ENCODE measurements at places on chromosomes 1 and 21.
A peak's percentile ranks its signal among the peaks of the same experiment; 100 is the strongest.

GRCh38 chr1:211132721-211133392 is 1.1 kb downstream of the KCNH1 start:
- no peak for DNase-seq

DNA sequence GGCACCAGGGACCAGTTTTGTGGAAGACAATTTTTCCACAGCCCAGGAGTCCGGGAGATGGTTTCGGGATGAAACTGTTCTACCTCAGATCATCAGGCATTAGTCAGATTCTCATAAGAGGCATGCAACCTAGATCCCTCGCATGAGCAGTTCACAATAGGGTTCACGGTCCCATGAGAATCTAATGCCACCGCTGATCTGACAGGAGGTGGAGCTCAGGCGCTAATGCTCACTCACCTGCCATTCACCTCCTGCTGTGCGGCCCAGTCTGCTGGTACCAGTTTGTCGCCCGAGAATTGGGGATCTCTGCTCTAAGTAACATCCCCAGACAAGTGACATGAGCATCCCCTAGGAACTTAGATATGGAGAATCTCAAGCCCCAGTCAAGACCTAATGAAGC is 180.7 kb downstream of the COQ8A start:
- no peak for DNase-seq

GRCh38 chr1:166193057-166193698 is 26.4 kb upstream of the FAM78B start:
- DNase-seq = no peak

- no peak for DNase-seq
Observed at GRCh38 chr1:1415751-1416150, 5.3 kb downstream of the ANKRD65 start.

GRCh38 chr1:182395906-182396305 is 4.3 kb upstream of the GLUL start:
- no peak for DNase-seq

- no peak for DNase-seq
Observed at GRCh38 chr1:169468982-169469381, 16.8 kb downstream of the SLC19A2 start.

GRCh38 chr1:75165264-75165663 is 31.1 kb downstream of the LHX8 start:
- DNase-seq = no peak

DNA sequence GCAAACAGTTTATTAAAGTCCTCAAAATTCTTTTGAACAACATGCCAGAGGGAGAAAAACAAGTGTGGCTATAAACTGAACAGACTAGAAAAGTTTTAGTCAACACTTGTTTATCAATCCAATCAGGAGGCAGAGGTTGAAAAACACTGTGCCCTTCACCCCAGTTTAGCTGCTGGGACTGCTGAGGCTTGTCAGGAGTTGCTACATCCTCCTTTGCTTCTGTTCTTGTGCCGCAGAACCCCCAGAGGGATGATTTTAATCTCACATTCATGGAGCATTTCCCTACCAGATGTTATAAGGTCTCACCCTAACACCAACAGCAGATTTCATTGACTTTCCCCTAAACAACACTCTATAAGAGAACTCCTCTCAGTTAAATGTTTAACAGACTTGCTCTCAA is 321.2 kb downstream of the VAV3 start:
- DNase-seq = no peak

DNA sequence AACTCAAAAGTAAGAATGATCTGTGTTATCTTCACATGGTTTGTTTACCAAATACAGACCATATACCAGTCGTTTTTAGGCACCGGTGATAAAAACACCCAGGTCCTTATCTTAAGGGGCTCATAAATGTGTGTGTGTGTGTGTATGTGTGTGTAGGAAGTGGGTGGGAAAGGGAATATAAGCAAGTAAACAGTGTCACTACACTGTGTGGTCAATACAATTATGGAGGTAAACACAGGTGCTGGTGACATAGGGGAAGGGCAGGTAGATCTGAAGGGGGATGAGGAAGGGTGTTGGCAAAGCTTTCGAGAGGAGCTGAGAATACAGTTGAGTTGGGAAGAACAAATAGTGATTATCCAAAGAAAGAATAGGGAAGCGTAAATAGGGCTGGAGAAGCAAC is 19.1 kb upstream of the MRPS6 start:
- DNase-seq = no peak

DNA sequence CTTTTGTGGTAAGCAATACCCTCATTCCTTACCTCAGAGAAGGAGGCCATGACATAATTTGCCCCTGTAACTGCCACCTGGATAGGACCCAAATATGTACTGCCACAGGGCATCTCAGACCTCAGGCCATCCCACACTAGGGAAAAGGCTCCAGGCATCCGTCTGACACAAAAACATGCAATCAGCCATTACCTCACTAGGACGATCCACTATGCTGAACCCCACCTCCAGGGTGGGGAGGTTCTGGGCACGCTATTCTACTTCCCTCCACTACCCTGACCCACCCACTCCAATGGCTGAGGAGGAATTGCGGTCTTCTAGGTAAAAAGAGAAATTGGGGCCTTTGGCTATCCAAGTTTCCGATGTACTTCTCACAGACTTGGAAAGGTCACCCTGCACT is 53.6 kb downstream of the ERI3 start:
- no peak for DNase-seq

GRCh38 chr1:48266576-48266975 is 44.1 kb downstream of the SLC5A9 start:
- DNase-seq = no peak

DNA sequence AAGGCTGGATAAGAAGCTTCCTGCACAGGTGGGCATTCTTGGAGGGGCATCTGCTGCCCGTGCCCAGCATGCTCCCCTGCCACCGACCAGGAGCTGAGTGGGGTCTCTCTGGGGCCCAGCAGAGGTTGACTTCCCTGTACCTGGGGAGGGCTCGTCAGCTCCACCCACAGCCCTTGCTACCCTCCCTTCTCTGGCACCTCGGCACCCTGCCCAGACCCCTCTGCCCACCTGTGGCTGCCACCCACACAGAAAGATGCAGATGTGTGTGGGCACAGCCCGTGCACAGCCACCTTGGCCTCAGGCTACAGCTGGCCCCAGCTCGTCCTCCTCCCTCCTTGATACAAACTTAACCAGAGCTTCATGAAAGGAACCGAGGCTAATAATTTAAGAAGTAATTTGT is 241.2 kb upstream of the VAMP3 start:
- no peak for DNase-seq

DNA sequence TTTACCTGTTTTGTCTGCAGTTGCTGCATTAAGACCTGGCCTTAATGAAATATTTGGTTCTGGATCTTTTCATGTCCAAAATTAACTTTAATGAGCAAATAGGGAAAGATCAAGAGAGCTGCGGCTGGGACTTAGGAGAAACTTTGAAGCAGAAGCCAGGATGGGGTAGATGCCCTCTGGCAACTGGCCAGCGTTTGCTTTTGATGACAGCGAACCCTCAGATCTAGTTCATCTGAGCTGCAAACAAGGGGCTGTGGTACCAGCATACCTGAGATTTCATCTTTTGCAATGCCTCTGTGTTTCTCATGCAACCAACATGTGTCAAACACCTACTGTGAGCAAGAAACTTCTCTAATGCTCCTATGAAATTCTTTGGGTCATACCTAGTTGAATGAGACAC is 13.0 kb upstream of the TEDDM1 start:
- DNase-seq = no peak

DNA sequence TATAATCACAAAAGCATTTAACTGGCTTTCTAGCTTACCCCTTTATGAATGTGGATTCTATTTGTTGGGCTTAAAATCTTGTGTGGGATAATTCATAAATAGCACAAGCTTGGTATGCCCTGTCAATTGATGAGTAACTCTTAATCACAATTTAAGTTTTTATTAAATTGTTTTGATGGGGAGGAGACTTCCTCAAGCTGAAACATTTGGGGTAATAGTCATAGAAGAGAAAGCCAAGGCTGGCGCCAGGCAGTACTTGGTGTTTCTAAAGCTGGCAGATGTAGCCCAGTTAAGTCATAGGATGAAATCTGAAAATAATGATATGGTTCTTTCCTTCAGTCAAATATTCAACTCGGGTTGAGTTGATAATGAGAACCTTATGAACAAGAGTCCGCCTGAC is 167.2 kb downstream of the FMN2 start:
- DNase-seq = no peak

GRCh38 chr1:115829023-115829674 is 11.8 kb downstream of the NHLH2 start:
- no peak for DNase-seq

- no peak for DNase-seq
Observed at GRCh38 chr1:48026701-48027532, 29.7 kb upstream of the TRABD2B start.

DNA sequence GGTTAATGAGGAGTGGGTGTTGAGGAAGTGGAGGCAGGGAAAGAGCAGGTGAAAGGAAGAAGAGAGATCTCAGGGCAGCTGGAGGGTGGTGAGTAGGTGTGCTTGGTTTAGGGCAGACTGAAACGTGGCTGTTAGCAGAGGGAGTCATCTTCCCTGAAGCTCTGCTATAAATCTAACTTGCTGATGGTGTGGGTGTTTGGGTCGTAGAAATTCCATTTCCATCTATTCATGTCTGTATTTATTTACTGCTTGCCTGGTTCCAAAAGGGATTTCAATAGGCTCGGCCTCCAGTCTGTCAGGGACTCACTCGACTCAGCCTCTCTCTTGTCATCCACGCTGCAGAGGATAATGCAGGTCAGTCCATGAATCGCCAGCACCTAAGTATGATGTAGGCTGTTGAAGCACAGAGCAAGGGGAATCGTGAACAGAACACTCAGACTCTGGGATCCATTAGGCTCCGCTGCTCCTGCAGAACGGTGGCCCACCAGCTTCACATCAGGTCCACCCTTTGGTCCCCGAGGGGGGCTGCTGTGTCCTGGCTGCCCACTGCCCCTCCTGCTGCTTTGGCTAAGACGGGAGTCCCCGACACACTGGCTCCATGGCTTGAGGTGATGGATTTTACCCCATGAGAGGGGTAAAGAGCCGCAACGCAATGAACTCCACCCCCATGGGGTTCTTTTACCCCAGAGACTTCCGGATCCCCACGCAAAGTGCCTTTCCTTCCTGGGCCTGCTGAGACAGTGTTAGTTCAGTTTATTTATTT is 156.2 kb downstream of the RHOU start:
- DNase-seq = no peak

DNA sequence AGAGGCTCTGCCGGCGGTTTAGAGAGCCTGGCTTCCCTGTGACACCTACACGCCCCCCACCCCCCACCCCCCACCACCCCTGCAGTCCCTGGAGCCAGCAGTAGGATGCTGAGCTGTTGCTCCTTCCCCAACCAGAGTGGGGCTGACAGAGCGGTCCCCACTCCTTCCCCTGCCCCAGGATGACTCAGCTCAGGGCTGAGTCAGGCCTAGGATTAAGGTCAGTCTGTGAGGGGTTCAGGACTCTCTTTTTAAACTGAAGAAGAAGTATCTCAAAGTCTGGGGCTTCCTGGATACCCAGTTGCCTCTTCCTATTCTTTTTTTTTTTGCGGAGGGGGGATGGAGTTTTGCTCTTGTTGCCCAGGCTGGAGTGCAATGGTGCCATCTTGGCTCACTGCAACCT is 19.1 kb downstream of the DMBX1 start:
- no peak for DNase-seq

DNA sequence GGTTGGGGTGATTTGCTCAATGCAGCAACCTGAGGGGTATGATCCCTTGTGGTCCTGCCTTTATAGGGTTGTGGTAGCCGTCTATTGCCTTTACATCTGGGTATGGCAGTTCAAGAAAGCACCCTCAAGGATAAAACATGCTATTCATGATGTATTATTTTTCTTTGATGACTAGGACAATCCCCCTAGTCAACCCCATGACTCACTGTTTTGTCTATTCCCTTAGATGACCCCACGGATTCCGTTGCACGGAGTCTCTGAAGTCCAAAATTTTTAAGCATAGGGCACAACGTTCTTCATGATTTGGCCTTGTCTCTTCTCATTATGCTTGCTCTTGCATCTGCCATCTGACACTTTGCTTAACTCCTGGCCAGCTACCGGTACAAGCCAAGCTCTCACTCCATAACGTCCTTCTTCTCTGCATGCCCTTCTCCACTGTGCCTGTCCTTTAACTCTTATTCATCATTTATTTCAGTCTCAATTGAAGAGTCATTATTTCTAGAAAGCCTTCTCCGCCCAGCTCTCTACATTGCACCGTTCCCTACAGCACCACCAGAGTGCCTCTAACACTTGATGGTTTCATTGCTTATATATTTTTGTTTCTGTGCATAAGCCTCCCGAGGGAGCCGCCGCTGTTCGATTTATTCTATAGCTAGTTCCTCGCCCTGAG is 838 bp upstream of the DISP1 start:
- DNase-seq = no peak

- DNase-seq = no peak
Observed at GRCh38 chr21:44748621-44749020, 37.2 kb upstream of the TSPEAR start.

DNA sequence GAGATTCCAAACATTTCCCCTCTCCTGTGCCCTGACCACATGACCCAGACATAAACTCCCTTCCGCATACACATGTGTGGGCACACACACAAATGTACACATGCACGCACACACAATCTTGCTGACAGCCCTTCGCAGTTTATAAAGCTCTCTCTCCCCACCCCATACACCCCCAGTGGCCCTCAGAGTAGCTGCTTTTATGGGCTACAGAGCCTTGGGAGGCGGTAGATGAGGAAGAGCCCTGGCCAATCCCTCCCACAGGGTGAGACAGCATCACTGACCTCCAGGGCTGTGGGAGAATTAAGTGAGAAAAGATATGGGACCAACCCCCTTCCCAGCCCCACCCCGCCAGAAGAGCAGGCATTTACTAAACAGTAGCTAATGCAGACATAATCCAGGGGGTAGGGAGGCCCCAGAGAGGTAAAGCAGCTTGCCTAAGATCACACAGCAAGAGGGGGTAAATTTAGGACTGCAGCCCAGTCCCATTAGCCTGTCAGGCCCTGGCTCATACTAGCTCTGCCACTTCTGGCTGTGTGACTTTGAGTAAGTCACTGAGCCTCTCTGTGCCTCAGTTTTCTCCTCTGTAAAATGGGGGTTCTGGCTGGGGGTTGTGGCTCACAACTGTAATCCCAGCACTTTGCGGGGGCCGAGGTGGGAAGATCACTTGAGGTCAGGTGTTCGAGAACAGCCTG is 5.1 kb downstream of the SDC3 start:
- DNase-seq = no peak

- DNase-seq = no peak
Observed at GRCh38 chr1:20693623-20694022, 24.2 kb downstream of the KIF17 start.

- DNase-seq = no peak
Observed at GRCh38 chr1:17569200-17570139, 30.0 kb downstream of the ARHGEF10L start.

GRCh38 chr1:10692401-10693021 is 103.9 kb downstream of the CASZ1 start:
- peak; percentile 31 for DNase-seq

DNA sequence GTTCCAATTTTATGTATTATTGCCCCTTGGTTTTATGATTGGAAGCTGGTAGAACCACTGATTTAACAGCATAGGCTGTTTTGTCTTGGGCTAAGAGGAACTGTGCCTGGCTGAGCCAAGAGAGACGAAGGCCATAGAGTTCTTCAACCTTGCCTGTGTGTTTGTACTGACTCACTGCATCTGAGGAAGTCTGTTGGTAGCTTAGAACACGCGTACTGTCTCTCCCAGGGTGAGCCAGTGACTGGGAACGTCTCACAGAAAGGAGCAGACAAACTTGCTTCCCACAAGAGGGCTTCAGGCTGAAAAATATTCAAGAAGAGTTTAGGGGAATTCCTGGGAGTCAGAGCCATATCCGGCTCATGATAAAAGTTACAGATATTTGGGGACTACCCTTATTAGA is 14.9 kb downstream of the TMEM51 start:
- DNase-seq = no peak
